ENCODE measurements at places on chromosomes 6 and 20.

DNA sequence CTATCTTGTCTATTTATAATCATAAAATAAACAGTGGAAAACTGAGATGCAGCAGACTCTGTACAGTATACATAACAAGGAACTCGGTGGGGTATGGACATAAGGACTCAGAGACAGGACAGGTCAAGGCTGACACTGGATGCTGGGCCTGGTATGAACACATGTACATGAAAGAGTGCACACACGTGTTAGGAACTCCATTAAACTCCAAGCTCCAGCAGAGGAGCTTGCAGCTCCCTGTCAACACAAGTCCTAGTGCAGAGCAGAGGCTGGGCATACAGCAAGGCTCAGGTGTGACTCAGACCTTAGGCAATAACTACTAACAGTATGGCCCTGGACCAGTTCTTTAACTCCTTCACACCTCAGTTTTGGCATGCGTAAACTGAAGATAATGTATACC, 17.1 kb downstream of the NAPB start:
- DNase-seq = no peak

DNA sequence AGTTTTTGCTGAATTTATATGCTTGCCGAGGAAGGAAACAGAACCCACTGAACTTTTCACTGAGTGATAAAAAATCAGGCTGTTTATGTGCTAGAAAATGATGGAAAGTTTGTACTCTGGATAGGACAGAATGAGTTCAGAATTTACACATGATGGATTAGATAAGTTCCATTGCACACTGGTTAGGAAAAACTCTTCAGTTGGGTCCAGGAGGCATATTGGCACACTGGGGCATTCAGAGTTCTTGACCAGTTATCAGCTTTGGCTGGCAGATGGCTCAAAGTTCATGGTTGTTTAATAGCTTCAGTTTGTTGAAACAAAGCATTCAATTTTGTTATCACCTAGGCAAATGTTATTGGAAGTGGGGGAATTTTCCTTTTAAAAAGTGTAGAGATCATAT, 613.3 kb upstream of the SYNCRIP start:
- DNase-seq = no peak

GRCh38 chr6:134503585-134504281, 185.8 kb upstream of the SGK1 start:
- no peak for DNase-seq

DNA sequence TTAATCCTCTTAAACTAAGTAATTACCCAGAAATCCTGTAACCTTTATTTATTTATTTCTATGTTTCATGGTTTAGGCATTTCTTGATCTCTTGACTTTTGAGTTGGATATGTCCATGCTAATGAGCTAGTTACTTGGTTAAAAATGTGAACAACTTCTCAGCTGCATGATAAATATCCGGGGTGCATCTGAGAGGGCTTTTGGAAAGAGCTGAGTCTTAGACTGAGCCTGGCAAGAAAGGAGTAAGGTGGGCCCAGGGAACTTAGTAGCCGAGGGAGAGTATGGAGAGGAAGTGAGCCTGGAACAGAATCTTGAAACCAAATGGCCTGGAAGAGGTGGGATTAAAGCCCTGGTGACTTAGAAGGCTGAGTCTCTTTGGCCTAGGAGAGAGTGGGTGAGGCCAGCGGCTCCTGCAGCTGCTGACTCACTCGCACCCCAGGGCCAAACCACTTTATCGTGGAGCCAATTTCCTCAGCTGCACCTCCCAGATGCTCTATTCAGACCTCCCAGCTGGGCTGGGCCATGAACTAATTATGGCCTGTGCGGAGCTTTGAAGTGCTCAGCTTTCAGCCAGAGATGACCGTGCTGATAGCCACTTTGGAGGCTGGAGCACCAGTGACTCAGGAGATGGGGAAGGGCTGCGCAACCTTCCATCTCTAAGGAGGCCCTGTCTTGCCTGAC, 19.1 kb downstream of the TGM3 start:
- DNase-seq = no peak

DNA sequence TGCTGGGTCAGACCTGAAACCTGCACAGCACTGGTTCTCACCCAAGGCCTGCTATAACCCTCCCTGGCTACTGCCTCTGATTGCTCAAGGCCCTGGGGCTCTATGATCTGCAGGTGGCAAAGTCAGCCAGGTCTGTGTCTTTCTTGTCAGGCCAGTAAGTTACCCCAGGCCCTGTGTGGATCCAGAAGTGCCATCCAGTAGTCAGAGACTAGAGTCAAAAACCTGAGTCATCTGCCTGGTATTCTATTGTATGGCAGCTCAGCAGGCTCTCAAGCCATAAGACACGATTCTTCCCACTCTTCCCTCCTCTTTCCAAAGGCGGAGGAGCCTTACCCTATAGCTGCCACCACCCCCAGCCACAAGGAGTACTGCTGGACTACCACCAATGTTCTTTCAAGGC, 593.0 kb downstream of the FRK start:
- DNase-seq = no peak

- no peak for DNase-seq
These were observed 187.0 kb upstream of the FOXQ1 start for GRCh38 chr6:1124885-1125284.

DNA sequence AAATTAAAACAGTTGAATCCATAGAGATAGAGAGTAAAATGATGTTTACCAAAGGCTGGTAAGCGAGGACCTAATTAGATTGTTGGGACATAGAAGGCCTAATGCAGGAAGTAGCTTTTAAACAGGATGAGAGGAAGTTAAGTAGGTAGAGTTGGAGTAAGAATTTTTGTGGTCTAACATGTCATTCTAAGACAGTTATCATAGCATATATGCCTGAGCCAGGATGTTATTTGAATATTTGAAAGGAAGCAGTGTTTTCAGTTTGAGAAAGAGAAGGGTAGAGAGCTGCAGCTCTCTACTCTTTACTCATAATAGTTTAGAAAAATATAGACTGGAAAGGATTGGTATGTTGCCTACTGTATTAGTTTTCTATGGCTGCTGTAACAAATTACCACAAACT, 121.6 kb downstream of the MEI4 start:
- DNase-seq = no peak

DNA sequence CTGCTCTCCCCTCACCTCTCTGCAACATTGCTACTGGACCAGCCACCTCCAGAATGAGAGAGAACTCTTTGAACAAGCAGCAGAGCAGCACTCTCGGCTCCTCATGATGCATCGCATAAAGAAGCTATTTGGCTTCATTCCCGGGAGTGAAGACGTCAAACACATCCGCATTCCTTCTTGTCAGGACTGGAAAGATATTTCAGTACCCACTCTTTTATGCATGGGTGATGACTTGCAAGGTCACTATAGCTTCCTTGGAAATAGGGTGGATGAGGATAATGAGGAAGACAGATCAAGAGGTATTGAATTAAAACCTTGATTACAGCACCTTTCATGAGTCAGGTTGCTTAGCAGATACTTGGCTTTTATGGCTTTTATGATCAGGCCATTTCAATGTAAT, 4.3 kb downstream of the CALHM4 start:
- DNase-seq = no peak

- DNase-seq = no peak
These were observed 268.5 kb upstream of the ECI2 start for GRCh38 chr6:4403828-4404227.

DNA sequence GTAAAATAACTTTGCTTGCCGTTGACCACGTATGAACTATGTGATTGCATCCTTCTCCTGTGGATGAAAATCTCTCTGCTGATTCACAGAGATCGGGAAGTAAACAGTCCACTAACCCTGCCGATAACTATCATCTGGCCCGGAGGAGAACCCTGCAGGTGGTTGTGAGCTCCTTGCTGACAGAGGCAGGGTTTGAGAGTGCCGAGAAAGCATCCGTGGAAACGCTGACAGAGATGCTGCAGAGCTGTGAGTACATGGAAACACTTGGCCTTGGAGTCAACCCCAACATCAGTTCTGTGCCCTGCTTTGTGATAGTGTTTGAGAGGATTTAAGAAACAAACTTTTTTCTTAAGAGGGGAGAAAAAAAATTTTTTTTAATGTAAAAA, 937 bp downstream of the TAF8 start:
- no peak for DNase-seq

- no peak for DNase-seq
These were observed 69.6 kb upstream of the ARMC2 start for GRCh38 chr6:108778421-108779186.

All from NCI-H1048 (cell line).